Liver (tissue), 10 donors: ENCODE measurements at places on chromosomes 4 and X. TPM values are rescaled to one million over a fixed set of nuclear protein-coding genes. Genes with fewer than 3 reads are reported as not detected.
A peak's percentile ranks its signal among the peaks of the same experiment; 100 is the strongest.

DNA sequence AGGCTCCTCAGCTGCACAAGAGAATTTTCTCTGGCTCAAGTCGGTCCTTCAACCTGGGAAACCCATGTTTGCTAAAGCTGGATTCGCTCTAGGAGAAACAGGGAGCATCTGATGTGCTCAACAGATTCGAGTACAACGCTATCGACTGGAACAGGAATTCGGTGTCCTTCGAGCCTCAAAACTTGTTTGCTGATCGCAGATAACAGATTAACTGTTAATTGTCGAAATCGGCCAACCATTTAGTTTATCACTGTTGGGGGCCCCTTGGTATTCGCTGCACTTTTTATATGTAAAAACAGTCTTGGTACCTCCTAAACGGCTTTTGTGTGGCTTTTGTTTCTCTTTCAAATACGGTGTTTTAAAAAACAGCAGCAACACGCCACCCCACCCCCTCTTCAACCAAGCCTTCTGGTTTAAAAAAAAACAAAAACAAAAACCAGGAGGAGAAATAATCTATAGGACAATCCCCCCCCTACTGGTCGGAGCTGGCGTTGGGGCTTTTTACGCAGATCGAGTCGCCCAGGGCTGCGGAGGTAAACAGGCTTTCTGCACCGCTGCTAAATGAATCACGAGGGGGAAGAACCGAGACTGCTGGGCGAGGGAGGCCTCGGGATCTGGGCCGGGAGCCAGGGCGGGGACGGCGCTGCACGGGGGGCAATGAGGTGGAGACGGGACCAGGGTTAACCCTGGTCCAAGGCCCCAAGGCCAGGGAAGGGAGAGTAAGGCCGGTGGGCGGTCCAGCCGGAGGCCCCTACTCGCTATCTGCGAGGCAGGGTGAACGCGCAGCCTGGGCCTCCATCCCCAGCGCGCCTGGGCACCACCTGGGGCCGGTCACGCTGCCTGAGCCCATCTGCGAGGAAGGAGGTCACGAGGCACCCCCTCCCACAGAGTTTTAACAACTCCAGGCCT, 71.7 kb upstream of the BCOR start:
- no peaks in the 10 kb centered on the region for H3K27me3 ChIP-seq
- H3K4me3 ChIP-seq = no peak overlapping the region
- H3K27ac ChIP-seq = no peak overlapping the region
- peaks cover 25% of the 10 kb centered on the region for H3K4me1 ChIP-seq
- H3K36me3 ChIP-seq = no peaks in the 10 kb centered on the region
- peak; percentile 56 for DNase-seq

- H3K27me3 ChIP-seq = no peaks in the 10 kb centered on the region
- H3K36me3 ChIP-seq = no peaks in the 10 kb centered on the region
- DNase-seq = no peak
- no peaks in the 10 kb centered on the region for H3K4me1 ChIP-seq
- H3K27ac ChIP-seq = no peak overlapping the region
These were observed 27.9 kb downstream of the TRIM61 start for GRCh38 chr4:164949448-164950143.

Gene DCAF4L1
- polyA plus RNA-seq = 0.05 TPM

Gene PRIMPOL
- 2.2 TPM for polyA plus RNA-seq

Gene MTNR1A
- polyA plus RNA-seq = not detected

DNA sequence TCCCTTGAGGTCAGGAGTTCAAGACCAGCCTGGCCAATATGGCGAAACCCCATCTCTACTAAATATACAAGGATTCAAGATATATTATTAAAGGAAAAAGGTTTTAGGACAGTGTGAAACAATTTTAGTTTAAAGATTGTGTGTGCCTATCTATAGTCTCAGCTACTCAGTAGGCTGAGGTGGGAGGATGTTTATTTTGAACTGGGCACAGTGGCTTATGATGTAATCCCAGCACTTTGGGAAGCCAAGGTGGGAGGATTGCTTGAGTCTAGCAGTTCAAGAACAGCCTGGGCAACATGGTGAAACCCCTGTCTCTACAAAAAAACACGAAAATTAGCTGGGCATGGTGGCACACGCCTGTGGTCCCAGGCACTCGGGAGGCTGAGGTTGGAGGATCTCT, 31.4 kb upstream of the REST start:
- no peak overlapping the region for H3K4me3 ChIP-seq
- no peak overlapping the region for H3K27ac ChIP-seq
- H3K36me3 ChIP-seq = no peaks in the 10 kb centered on the region
- H3K4me1 ChIP-seq = no peaks in the 10 kb centered on the region
- no peak for DNase-seq
- H3K27me3 ChIP-seq = no peaks in the 10 kb centered on the region

Gene NAP1L5
- polyA plus RNA-seq = 2.9 TPM

- no peaks in the 10 kb centered on the region for H3K36me3 ChIP-seq
- no peak overlapping the region for H3K27ac ChIP-seq
- no peak overlapping the region for H3K4me3 ChIP-seq
- no peaks in the 10 kb centered on the region for H3K27me3 ChIP-seq
- H3K4me1 ChIP-seq = peaks cover 7% of the 10 kb centered on the region
These were observed 580.3 kb downstream of the FSTL5 start for GRCh38 chr4:161583549-161583948.

GRCh38 chr4:173577963-173578362, 47.9 kb upstream of the HAND2 start:
- no peak for DNase-seq
- H3K36me3 ChIP-seq = no peaks in the 10 kb centered on the region
- H3K4me1 ChIP-seq = no peaks in the 10 kb centered on the region
- H3K4me3 ChIP-seq = no peak overlapping the region
- no peak overlapping the region for H3K27ac ChIP-seq

GRCh38 chrX:63128509-63128908, 222.6 kb downstream of the SPIN4 start:
- H3K4me3 ChIP-seq = no peak overlapping the region
- H3K27ac ChIP-seq = no peak overlapping the region
- no peaks in the 10 kb centered on the region for H3K27me3 ChIP-seq
- no peak for DNase-seq
- H3K4me1 ChIP-seq = no peaks in the 10 kb centered on the region
- no peaks in the 10 kb centered on the region for H3K36me3 ChIP-seq

GRCh38 chrX:16765594-16765993, 20.7 kb upstream of the TXLNG start:
- H3K4me1 ChIP-seq = no peaks in the 10 kb centered on the region
- no peak overlapping the region for H3K27ac ChIP-seq
- H3K27me3 ChIP-seq = no peaks in the 10 kb centered on the region
- no peak overlapping the region for H3K4me3 ChIP-seq
- no peaks in the 10 kb centered on the region for H3K36me3 ChIP-seq
- DNase-seq = no peak

Gene LRCH2
- polyA plus RNA-seq = 0.06 TPM

DNA sequence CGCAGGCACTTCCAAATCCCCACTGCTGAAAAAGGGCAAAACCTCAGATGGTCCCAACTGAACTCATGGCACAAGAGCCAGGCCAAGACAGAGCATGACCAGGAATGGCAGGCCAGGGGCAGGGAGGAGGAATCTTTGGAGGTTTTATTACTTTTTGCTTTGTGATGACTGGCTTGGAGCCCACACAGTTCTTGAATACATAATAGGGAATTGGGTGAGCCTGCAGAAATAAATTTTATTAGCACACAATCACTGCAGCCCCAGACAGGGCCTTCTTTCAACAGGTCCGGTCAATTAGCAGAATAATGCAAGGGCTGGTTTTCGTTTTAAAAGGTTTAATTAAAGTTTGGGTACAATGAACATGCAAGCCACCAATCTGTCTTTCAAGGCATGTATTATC, 23.4 kb upstream of the MAMLD1 start:
- no peaks in the 10 kb centered on the region for H3K36me3 ChIP-seq
- no peak overlapping the region for H3K4me3 ChIP-seq
- no peak overlapping the region for H3K27ac ChIP-seq

Gene ERAS
- polyA plus RNA-seq = not detected
